ENCODE measurements at places on chromosomes 4 and X.

DNA sequence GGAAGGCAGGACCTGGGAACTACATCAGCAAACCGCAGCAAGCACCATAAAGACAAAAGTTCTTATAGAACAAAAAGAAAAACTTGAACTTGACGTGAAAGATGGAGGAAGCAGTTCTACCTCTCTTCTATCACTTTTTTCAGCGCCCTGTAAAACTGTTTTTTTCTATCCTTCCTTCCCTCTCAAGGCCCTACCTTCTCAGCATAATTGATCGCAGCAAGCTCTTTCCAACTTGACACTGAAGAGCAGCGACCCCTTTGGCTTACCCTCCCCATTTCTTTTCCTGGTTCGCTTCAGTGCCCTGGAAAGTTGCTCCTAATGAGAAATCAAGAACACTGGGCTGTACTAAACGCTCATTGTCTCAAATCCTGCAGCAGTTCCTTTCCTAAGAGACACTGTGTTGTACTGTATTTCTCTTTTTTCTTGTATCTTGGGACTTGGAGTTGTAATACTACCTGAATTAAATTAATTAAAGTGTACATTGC, 150.6 kb upstream of the SLC4A4 start:
- DNase-seq = no peak

DNA sequence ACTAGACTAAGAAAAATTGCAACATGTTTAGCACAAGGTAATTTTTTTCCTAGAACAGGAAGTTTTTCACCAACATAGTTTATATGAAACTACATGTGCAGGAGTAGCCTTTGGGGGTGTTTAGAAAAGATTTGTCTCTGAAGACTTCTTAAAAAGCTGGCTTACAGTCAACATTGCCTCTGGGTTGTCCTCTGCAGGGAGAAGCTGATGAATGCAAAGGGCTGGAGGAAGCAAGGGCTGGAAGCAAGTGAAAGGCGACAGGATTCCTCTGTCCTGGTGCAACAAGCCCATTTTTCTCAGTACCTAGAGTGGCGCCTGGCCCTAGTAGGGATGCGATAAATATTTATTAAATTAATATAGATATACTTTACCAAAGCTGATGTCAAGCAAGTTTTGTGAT, 180.3 kb upstream of the LCORL start:
- no peak for DNase-seq

DNA sequence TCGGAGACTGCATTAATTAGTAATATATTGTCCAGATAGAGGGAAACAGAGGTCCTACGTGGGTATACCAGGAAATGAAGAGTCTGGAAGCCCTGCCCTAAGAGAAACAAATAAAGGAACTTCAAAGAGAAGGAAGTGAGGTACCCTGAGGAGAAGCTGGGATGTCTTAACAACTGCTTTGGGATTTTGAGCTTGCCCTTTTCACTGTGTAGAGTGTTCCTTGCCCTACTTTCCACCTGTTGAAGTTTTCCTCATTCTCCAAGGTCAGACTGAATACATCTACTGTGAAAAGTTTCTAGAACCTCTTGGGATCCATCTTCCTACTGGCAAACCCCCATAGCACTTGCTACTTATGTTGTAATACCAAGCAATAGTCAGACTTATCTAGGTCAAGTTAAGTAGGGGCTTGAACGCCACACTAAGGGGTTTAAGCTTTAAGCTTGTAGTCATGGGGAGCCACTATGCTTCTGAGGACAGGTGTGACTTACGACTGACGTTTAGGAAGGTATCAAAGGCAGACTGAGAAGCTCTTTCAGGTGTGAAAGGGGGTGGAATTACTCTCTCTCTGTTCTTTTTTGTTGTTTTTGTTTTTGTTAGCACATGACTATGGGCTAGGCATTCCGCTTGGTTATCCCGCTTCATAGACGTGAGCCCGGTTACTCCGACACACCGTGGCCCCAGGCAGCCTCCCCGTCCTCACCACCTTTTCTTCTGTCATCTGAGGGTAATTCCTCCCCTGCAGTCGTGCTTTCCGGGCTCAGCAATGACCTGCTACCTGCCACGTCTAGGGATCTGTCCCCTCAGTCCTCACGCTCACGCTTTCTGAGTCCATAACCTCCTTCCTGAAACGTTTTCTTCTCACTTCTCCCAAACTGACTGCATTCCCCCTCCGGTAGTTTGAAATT, 959 bp upstream of the REST start:
- DNase-seq = no peak

DNA sequence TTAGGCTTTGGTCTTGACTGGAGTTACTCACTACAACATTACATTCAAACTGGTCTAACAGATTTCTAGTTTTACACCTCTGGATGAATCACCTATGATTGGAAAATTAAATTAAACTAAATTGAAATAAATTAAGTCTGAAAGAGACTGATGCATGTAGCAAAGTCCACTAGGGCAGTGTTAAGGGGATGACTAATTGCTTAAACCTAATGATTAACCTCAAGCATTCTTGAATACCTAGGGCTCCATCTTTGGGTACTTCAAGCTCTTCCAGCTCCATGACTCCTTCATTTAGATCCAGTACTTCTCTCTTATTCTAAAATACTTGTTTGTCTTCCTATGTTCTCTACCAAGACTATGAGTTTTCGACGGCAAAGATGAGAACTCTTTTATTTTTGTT, 86.8 kb downstream of the SH2D1A start:
- DNase-seq = no peak

- DNase-seq = no peak
Observed at GRCh38 chr4:63717384-63717783, 691.9 kb downstream of the TECRL start.

- no peak for DNase-seq
Observed at GRCh38 chrX:10574663-10575062, 45.7 kb downstream of the MID1 start.

DNA sequence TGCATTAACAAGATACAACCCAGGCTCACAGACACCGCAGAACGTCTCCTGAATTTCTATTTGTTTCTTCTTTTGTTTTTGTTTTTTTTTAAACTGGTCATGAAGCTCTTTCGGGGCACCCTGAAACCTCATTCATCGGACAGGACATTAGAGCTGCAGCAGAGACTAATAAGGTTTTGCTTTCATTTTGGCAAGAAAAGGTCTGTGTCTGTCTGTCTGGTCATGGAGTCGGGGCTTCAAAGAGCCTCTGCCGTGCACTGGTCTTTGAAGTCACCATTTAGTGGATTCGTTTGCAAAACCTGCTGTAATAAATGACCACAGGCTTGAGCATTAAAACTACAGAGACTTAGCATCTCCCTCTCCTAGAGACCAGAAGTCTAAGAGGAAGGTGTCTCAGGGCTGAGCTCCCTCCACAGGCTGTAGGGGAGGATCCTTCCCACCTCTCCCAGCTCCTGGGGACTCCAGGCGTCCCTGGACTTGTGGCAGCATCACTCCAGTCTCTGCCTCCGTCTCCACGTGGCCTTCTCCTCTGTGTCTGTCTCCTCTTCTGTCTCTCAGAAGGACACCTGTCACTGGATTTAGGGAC, 247.5 kb downstream of the CRLF2 start:
- DNase-seq = no peak

DNA sequence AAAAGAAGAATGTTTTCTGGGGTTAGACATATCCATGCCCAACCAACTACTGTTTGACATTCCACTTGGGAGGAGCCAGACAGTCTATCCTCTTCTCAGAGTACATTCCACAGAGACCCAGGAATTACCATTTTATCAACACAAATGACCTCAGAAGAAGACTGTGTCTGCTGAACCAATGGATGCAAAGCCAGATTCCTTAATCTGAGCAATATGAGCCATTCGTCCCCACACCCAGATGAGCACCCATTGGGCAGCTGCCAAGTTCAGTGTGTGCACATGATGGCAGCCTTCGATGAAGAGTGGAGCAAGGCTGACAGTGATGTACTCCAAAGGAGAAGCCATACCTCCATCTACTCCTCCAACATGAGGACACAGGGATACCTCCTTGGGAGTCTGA, 111.3 kb downstream of the ZNF674 start:
- no peak for DNase-seq

All from CMK (cell line).